ENCODE measurements at places on chromosomes 6 and 20.

- DNase-seq = no peak
Observed at GRCh38 chr6:116745176-116745575, 20.3 kb downstream of the FAM162B start.

- no peak for DNase-seq
Observed at GRCh38 chr6:71310261-71310660, 21.6 kb downstream of the OGFRL1 start.

- no peak for DNase-seq
Observed at GRCh38 chr6:108732091-108732870, 115.9 kb upstream of the ARMC2 start.

GRCh38 chr6:89475634-89476033 lies 42.7 kb downstream of the ANKRD6 start:
- DNase-seq = no peak

DNA sequence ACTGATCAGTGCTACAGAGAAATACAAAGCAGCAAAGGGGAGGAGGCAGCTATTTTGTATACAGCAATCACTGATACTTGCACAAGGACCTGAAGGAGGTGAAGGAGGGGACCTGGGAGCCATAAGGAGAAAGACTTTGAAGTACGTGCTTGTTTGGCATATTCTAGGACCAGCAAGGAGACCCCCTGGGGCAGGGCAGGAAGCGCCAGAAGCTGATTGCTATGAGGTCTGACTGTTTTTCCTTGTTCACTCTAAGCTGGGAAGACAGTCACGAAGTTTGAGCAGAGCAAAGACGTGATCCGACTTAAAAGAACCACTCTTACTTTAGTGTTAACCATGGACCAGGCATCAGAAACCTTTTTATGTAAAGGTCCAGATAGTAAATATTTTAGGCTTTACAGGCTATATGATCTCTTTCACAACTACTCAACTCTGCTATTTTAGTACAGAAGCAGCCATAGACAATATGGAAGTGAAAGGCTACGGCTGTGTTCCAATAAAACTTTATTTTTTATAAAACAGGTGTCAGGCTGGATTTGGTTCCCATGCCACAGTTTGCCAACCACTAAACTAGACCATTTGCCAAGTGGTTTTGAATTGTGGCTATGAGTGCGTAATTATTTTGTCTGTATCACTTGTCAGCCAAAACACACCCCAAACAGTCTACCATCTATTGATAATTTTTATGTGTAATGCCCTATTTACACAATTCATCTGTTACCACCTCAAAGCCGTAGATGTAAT lies 217.9 kb downstream of the PRL start:
- no peak for DNase-seq

- no peak for DNase-seq
Observed at GRCh38 chr6:87088076-87088475, 6.8 kb downstream of the CGA start.

- no peak for DNase-seq
Observed at GRCh38 chr6:154403788-154404187, 47.2 kb upstream of the IPCEF1 start.

DNA sequence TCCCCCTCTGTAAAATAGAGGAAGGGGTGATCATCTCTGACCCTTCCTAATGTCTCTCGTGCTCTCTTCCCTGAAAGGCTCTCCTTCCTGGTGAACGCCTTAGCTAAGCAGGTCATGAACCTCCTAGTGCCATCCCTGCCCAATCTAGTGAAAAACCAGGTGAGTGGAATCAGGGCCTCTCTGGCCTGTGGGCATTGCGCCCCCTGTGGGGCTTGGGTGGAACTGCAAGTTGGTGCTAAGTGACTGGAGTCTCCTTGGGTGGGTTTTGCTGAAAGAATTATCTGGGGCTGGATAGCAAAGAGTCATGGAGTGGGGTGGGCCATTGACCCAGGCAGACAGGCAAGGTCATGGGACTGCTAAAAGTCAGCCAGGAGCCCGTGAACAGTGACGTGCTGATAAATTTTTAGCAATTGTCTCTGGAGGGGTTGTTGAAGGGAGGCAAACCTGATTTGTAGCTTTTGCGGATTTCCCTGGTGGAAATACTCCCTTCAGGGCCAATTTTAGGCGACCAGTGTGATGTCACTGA lies 8.9 kb downstream of the BPIFB1 start:
- DNase-seq = no peak

GRCh38 chr6:166237617-166238016 lies 70.0 kb upstream of the TBXT start:
- DNase-seq = no peak

Measured in right forelimb (tissue), 1 donor.